ENCODE measurements at places on chromosomes 6 and 20.

GRCh38 chr20:22775671-22776139, 191.3 kb upstream of the FOXA2 start:
- no peak for DNase-seq

DNA sequence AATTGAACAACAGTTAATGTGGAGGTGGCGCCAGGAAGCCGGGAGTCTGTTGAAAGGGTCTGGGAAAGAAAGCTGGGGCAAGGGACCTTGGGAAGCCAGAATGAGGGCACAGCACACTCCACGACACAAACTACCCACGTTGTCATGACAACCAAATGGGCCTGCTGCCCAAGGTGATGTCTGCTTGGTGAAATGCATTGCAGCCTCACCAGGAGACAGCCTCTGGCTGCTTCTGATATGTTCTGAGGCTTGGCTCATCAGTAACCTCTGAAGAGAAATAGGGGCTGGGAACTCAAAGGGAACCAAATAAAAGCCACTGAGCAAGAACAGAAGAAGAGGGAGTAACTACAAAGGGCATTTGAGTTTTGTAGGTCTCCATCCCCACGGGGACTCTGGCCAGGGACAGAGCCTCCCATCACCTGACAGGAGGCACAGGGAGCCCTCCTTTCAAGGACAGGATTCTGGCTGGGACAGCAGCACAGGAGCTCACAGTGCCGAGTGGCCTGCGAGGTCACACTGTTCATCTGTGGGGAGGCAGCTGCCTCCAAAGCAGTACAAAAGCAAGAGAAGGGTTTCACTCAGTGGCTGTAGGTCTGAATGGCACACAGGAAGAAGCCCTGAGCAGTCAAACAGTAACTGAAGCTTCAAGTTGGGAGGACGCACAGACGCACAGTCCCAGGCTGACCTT, 44.6 kb upstream of the KCNK16 start:
- DNase-seq = no peak

GRCh38 chr20:4633379-4633778, 88.3 kb upstream of the PRND start:
- no peak for DNase-seq

DNA sequence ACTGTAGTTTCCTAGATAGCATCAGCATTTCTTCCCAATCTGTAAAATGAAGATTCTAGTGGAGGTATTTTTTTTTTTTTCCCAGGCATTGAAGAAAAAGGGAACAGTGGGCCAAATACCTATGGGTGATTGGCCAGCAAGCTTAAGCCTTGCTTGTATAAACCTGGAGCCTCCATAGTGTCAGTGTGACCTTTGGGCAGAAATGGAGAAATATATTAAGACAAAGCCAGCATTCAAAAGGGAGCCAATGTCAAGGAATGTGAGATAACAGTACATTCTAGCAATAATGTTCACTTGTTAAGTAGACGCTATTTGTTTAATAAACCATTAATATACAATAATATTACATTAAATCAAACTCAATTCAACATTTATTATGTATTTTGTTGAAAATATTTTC, 275.4 kb downstream of the FOXA2 start:
- no peak for DNase-seq

- DNase-seq = no peak
These were observed 39.5 kb upstream of the LAMP5 start for GRCh38 chr20:9474835-9475415.

DNA sequence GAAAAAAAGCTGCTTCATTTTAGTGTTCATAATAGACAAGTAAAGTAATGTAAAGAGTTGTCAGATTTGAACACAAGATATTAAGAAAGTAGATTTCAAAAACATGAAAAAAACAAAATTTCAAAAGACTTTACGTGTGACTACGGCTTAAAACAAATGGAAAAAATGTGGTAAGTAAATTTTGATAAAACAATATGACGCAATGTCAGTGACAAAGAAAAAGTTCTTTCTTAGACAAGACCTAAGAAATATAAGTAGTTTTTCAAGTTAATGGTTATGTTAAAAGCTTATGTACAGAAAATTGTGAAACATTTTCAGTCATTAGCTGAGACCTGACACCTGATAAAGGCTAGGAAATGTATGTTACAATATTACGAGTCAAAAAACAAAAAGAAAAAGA, 73.7 kb upstream of the EYS start:
- no peak for DNase-seq

DNA sequence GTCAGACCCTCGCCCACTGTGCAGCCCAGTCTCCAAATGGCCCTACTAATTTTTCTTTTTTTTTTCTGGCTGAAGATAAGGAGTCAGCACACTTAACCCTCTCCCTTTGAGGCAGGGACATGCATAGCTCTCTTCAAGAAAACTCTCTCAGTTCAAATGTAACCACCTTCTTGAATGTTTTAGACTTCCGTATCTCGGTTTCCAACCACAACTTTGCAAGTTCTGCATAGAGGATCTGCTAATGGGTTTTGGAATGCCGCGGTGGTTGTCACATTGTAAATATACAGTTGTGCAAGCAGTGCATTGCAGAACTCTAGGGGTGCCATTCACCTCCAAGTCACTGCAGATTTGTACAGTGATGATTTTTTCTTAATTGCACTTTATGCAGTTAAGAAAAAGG, 59.4 kb upstream of the SLC35B3 start:
- no peak for DNase-seq

DNA sequence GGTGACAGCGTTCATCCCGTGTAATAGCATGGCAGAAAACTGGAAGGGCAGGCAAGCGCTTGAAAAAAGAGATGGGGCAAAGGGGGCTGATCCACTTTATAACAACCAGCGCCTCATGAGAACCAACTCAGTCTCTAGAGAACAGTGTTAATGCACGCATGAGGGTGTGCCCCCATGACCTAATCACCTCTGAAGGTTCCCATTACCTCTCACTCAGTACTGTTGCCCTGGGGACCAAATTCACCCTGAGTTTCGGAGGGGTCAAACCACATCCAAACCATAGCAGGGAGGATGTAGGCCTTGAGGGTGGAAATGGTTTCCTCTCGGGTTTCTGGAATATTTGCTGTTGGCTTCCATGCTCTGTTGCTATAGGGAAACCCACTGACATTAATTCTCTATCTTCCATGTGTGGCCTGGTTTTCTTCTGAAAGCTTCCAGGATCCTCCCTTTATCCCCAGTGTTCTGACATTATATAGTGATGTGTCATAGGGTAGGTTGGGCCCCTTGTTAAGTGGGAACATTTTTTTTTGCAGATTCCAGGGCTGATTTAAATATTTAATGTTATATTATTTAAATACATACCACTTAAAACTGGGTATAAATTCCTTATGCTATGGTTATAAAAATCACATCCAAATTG, 65.2 kb downstream of the PPP1R14C start:
- no peak for DNase-seq

DNA sequence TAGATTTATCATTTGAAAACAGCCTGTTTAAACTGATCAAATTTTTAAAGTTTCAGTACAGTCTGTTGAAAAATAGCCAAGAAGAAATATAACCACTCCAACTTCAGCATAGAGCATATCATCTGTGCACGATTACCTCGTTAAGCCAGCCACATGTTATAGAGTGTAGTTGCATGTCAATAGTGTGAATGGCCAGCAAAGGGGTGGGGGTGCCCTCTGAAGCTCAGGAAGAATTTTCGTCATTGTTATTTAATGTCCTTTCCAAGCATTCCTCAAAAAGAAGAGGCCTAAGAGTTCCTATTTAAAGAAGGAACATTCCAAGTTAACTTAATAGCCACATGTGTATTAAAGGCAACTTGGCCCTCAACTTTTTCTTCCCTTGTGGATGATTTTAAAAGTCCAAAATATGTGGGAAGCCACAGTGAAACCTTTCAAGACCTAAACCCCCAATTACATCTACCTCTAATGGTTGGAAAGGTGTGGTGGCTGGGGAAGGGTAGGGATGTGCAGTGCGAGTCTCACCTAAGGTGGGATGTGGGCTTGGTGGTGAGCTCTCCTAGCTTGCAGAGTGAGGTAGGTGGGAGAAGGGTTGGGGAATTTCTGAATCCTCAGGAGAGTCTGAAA, 1.8 kb upstream of the CCN2 start:
- no peak for DNase-seq
